ENCODE measurements at places on chromosomes 4 and X.

- no peak for ATAC-seq
Observed at GRCh38 chrX:6446582-6446981, 88.3 kb downstream of the VCX3A start.

DNA sequence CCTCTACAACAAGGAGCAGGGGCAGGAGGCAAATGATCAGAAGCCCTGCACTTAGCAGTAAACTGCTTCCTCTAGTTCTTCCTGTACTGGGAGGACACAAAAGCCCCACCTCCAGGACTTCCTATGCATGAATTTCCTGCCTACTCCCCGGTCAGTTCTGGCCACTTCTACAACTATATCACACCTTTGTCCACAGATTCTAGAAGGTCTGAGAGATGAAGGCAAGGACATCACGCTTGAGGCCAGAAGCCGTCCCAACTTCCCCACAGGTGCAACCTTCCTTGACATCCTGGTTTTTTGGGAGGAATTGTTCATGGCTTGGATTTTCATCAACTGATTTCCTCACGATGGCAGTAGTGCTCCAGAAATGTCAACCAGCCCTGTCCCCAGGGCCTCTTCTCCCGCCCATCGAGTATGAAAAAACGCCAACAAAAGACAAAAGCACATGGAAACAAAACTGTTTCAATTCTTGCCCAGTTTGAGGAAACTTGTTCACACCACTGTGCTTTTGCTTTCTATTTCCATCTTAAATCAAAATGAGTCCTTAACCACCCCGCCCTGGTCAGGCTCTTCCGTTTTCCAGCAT lies 206.5 kb upstream of the STK26 start:
- ATAC-seq = peak; percentile 89

DNA sequence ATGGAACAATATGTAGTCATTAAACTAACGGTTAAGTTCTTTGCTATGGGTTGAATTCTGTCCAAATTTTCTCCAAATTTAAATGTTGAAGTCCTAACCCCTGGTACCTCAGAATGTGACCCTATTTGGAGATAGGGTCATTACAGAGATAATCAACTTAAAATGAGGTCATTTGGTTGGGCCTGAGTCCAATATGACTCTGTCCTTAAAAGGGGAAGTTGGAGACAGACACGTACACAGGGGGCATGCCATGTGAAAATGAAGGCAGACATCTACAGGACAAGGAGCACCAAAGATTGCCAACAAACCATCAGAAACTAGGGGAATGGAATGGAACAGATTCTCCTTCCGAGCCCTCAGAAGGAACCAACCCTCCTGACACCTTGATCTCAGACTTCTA lies 492.0 kb upstream of the FTHL17 start:
- ATAC-seq = no peak

DNA sequence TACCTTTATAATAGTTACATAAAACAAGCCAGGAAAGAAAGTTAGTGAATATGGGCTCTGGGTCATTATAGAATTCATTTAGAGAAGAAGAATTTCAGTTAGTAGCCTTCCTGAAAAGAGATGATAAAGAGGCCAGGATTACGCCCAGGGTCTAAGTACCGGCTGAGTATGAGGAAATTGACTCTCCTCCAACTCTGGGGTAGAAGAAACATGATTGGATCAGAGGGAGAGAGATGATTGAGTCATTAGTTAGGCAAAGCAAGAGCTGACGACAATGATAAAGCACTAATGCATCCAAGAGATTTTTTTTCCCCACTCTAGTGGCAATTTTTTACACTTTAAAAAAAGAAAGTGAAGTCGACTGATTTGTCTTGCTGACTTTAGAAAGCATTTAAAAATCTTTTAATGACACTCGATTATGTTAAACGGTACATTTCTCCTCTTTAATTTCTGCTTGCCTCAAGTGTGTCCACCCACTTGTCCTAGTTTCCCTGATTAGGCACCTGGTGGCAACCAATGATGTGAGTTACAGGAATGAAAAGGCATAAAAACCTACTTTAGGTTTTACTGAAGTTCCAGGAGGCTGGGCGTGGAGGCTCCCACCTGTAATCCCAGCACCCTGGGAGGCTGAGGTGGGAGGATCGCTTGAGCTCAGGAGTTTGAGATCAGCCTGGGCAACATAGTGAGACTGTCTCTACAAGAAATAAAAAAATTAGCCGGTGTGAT lies 37.3 kb upstream of the IGFBP7 start:
- peak; percentile 42 for ATAC-seq

DNA sequence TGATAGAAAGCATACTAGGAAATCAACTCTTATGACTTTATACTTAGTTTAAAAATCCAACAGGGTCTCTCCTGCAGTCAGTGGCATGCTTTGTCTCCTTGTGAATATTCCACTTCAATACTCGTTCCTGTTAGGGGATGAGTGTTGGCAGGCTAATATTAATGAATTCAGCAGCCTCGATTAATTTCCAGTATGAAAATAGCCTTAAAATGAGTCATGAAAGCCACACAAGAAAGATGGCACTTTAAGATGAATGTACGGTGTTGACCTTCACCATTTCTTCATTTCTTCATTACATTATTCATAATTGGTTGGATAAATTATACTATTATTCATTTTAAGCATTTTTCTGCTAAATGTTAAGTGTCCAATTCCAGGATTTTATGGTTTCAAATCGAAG lies 29.2 kb downstream of the GABRB1 start:
- no peak for ATAC-seq

GRCh38 chr4:150080337-150080736 lies 2.1 kb downstream of the DCLK2 start:
- no peak for ATAC-seq

DNA sequence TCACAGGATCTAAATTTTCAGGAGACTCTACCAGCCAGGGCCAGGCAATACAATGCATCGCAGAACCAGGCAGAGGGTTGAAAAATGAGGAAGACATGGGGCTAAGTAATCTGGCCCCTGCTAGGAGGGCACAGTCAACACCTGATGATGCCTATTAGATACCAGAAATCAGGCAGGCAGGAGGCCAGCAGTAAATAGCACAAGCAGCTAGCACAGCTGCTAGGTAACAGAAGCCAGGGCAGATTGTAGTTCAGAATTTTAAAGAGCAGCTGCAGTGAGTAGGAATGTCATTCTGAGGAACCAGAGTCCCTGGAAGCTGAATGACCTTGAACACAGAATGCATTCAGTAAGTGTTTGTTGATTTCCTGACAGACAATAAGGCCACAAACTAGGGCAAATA lies 38.8 kb upstream of the TRPC5OS start:
- ATAC-seq = no peak

GRCh38 chr4:7841071-7841470 lies 98.6 kb downstream of the AFAP1 start:
- ATAC-seq = no peak

GRCh38 chr4:79223993-79224776 lies 101.7 kb downstream of the NAA11 start:
- no peak for ATAC-seq

DNA sequence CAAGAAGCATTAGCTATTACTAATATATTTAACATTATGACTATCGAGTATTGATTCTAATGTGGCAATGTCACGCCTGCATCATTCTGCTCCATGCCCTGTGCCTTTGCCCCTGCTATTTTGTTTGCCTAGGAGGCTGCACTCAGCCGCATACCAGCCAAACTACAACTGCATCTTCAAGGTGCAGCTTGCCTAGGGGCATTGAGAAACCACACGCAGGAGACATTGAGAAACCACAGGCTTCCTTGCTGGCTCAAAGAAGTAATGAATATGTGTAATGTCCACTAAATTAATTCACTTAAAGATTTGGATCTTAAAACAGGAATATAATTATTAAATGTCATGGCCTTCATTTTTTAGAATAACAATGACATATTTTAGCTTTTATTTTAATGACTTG lies 683.6 kb upstream of the TENM3 start:
- ATAC-seq = no peak

DNA sequence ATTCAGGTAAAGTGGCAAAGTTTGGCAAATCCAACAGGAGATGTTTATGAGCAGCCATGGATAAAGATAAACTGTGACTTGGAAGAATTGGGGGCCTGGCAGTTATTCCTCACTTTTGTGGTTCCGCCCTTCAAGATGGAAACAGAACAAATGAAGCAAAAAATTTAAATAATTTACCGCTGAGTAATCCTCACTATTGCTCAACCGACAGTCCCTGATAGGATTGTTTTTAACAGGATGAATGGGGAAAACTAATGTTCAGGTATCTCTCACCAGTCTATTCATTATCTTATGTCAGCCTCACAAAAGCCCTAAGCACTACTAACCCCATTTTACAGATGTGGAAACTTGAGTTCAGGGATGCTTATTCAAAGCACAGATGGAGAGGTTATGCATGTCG lies 90.8 kb downstream of the FNIP2 start:
- ATAC-seq = no peak

DNA sequence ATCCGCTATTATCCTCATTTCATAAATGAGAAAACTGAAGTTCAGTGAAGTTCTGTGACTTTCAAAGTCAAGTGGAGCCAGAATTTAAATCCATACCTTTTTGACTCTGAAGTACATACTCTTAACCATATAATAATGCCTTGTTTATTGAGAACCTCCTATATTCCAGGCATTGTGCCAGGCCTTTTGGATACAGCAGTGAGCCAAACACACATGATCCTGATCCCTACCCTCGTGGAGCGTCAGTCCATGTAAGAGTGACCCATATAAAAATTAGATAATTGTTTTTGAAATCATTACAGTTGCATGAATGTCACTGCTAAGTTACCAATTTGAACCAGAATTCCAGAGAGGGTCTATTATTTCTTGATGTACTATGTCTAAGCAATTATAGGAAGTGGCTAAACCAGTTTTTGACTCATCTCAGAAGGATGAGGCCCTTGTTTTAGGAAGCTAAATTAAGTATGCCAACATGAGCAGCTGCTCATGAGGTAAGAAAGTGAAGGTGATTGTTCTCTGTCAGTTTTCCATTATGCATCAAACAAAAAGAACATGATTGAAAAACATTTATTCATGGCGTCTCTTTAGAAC lies 289.5 kb downstream of the GLUD2 start:
- ATAC-seq = peak; percentile 63

GRCh38 chr4:14906805-14907204 lies 95.5 kb upstream of the CPEB2 start:
- no peak for ATAC-seq

GRCh38 chrX:24117258-24117657 lies 32.3 kb upstream of the ZFX start:
- no peak for ATAC-seq

DNA sequence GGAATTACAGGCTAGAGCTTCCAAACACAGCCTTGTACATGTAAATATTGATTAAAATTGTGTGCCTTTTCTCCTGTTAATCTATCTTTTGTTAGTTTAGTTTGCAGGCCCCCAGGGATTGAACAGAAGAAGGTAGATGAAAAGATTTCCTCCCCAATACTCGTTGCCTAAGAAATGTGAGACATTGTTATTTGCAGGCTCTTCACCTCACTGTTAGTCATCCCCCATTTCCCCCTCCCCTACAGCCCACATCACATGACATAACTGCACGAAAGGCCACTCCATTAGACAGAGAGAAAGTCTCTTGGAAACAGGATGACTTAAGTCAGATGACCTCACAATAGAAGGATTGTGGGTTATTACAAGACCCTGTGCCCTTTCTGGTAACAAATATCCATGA lies 13.3 kb upstream of the MID1 start:
- peak; percentile 66 for ATAC-seq

DNA sequence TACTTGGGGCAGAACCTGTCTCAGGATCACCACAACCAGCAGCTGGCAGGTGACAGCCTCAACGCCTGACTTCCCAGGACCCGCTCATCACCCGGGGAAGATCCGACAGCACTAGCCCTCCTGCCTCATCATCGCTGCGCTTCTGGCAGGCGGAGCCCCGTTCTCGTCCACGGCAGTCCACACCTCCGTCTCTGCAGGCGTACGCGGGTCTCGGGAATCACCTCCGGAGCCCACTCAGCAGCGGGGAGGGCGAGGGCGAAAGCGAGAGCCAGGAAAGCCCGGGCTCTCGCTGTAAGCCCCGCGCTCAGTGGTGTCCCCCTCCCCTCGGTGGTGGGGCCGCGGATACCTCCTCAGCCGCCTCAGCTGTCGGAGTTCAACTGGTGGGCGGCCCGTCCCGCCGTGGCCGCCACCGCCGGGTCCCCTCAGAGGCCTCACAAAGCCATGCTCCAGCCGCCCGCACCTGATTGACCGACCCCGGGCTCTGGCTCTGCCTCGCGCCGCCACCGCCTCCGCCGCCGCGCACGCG lies 518 bp upstream of the CNKSR2 start:
- ATAC-seq = no peak

GRCh38 chr4:123588631-123589241 lies 192.1 kb downstream of the SPRY1 start:
- ATAC-seq = peak; percentile 43

DNA sequence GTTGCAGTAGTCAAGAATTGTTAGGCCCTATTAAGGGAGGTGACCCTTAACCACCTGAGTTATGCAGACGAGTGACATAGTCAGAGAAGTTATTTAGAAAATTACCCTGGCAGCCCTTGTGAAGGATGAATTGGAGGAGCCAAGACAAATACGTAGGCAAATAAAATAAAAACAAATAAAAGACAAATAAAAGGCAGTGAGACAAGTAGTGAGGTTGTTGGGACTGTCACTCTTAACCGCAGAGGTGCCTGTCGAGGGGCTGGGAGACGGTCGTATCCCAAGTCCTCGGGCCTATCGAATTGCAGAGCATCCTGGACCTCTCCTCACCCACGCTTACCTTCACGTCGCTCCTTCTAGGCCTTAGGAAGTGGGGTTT lies 58.0 kb upstream of the ZC4H2 start:
- ATAC-seq = no peak

DNA sequence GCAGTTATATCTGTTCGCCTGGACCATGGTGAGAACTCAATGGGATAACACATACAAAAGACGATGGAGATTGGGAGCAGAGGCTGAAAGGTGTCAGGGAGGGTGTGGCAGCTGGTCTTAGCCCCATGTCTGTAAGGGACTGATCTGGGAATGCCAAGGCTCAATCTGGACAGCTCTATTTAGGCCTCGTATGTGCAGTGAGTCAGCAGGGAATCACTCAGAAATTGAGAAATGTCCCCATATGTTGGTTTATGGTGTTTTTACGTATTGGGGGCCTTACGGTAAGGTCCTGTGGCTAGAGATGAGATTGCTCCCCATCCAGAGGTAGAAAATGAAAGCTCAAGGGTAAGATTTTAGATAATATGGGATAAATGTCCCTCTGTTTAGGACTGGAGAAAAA lies 71.4 kb upstream of the TTC29 start:
- no peak for ATAC-seq

GRCh38 chrX:118198577-118198976 lies 82.0 kb upstream of the KLHL13 start:
- ATAC-seq = no peak

DNA sequence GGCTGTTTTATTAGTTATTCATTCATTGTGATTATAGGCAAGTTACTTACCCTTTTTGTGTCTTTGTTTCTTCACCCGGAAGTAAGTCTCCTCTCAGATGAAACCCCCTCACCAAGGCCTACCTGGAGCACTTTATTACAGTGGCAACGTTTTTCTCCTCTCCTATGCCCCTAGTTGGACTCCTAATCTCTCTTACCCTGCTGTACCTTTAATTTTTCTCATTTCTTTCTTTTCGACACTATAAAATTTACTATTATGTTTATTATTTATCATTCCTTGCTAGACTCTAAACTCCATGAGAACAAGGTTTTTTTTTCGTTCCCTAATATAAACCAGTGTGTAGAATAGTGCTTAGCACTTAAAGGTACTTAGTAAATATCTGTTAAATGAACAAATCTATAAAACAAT lies 17.5 kb downstream of the STAP1 start:
- no peak for ATAC-seq

GRCh38 chrX:31679861-31680260 lies 608.0 kb upstream of the FTHL17 start:
- no peak for ATAC-seq
